ENCODE measurements at places on chromosomes 5 and 9.

DNA sequence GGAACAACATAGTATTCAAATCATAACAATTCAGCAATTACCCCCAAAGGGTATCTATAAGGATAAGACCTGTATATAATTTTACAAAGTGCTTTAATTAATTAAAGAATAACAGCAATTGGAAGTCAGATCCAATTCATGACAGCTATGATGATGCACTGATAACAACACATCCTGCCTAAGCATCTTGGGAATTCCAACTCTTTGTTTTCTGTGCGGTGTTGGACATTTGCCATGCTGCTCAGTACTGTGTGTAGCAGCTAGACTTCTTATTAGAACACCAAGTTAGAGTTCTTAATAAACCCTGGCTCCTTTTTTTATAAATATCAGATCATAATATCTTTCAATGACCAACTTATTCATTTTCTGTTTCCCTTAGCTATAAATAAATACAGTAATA, 209.0 kb downstream of the SEC61B start:
- DNase-seq: no peak

GRCh38 chr5:95984287-95984938, 22.8 kb upstream of the ELL2 start:
- no peak for DNase-seq

DNA sequence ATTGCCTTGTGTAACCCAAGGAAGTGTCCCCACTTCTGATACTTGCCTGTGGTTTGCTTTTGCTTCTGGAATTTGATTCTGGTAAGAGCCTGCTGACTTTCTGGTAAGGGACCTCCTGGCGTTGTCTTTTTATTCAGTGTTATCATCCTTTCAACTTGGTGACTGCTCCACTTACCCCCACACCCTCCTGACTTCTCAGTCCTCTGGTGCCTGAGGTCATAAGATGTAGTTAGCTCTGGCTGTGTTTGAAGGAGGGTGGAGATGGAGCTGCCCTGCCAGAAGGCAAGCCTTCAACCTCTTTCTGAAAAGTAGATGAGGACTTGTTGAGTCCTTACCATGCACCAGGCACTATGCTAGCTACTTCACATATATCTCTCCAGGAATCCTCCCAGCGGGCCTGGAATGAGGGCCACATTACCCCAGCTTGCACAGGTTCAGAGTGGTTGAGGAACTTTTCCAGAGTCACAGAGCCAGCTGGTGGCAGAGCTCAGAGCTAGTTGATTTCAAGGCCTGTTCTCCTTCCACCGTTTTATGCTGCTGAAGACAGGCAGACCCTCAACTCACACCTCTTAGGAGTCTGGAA, 45.2 kb upstream of the PITX1 start:
- no peak for DNase-seq

- no peak for DNase-seq
Measured at GRCh38 chr5:157689942-157690689, 18.8 kb downstream of the C5orf52 start.

DNA sequence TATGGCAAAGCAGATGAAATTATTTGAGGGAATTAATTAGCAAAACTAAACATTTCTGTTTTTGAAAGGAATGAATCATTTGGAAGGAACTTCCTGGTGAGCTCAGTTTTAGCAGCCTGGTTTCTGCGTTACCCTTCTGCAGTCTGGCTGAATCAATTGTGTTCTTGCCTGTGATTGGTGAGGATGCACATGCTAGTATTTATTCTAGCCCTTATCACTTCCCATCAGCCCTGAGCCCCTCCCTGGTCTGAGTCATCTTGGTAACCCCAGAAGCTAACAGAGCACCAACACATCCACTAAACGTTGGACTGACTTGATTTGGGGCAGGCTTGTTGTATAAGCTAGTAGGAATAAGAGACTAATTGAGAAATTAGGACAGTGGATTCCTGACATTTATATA, 6.6 kb downstream of the TJP2 start:
- DNase-seq: no peak

- DNase-seq: no peak
Measured at GRCh38 chr5:108798513-108799265, 51.0 kb downstream of the FER start.

DNA sequence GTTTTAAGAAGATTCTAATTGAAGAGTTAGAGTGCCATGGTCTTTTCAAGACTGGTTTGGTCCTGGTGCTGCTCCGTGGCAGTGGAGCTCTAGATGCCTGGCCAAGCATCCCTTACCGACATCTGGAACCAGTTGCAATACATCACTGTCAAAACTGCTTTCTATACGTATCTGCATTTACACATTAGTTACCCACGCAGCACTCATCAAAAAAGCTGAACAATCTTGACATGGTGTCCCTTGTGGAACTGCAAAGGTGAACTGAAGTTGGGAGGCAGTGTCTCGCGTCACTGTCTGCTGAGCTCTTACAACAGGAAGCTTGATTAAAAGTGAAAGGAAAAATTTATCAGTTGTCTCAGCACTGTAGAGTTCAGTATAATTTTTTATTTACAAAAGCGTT, 82.6 kb downstream of the PBX3 start:
- DNase-seq: peak; percentile 15

DNA sequence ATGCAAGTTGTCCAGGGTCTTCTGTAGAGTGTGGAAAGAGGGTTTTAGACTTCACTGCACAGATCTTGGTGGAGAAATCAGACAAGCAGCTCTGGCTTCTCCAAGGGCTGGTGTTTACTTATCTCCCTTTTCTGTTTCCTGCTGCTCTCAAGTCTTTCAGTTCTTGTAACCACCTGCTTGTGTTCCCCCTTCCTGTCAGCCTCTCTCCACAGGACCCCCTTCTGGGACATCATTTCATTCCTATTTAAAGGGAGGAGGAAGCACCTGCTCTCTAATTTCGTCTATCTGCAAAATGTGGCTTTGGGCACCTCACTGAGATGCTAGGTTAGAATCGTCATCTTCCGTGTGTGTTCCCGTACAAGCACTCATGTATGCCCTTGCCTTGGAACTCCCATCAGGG, 636.2 kb downstream of the MTRR start:
- DNase-seq: no peak

GRCh38 chr5:111135946-111136345, 43.8 kb downstream of the WDR36 start:
- DNase-seq: no peak

DNA sequence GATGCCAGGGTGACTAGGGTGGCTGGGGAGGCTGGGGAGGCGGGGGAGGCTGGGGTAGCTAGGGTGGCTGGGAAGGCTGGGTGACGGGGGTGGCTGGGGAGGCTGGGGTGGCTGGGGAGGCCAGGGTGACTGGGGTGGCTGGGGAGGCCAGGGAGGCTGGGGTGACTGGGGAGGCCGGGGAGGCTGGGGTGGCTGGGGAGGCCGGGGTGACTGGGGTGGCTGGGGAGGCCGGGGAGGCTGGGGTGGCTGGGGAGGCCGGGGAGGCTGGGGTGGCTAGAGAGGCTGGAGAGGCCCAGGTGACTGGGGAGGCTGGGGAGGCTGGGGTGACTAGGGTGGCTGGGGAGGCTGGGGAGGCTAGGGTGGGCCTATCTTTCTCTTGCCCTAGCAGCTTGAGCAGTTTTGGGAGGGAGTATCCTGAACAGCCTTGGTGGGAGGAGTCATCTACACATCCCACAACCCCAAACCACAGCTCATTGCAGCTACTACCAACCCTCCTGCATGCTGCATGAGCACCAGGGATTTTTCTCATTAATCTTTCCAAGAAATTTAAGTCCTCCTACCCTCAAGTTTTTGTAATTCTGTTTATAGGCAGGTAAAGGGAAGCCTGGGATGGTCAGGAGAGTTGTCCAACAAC, 203.2 kb upstream of the IRX1 start:
- DNase-seq: no peak

DNA sequence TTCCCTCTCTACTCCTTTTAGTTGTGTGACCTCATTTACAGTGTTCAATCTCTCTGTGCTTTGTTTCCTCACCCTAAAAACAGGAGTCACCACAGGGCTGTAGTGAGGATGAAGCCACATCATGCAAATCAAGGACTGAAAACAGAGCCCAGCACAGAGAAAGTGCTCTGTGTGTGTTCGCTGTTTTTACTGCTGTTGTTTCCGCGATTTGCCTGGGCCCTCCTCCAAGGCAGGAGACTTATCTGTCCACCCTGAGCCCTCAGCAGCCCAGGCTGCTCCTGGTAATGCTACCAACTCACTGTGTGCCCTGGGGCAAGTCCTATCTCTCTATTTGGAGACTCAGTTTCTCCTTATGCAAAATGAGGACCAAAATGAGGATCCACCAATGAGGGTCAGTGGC, 87.2 kb upstream of the NEURL1B start:
- no peak for DNase-seq

GRCh38 chr5:152058267-152058666, 133.6 kb upstream of the GLRA1 start:
- DNase-seq: no peak

GRCh38 chr9:2023532-2023931, 8.4 kb downstream of the SMARCA2 start:
- DNase-seq: no peak

GRCh38 chr5:107514305-107514704, 156.4 kb downstream of the EFNA5 start:
- no peak for DNase-seq

DNA sequence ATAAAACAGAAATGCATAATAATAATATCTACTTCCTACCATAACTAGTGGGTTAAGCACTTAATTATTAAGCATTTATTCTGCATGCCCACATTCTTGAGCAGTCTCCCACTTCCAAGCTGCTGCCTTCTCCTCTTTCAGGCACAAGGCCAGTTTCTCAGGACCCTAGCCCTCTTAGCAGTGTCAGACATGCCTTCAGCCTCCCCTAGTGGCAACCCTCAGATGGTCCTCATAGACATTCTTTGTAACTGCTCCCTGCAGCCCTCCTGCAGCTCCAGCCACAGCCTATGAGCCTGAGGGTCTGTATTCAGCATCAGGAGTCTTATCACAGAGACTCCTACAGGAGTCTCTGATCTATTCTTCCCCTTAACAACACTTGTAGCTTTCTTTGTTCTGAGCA, 3.9 kb downstream of the IL9 start:
- no peak for DNase-seq

DNA sequence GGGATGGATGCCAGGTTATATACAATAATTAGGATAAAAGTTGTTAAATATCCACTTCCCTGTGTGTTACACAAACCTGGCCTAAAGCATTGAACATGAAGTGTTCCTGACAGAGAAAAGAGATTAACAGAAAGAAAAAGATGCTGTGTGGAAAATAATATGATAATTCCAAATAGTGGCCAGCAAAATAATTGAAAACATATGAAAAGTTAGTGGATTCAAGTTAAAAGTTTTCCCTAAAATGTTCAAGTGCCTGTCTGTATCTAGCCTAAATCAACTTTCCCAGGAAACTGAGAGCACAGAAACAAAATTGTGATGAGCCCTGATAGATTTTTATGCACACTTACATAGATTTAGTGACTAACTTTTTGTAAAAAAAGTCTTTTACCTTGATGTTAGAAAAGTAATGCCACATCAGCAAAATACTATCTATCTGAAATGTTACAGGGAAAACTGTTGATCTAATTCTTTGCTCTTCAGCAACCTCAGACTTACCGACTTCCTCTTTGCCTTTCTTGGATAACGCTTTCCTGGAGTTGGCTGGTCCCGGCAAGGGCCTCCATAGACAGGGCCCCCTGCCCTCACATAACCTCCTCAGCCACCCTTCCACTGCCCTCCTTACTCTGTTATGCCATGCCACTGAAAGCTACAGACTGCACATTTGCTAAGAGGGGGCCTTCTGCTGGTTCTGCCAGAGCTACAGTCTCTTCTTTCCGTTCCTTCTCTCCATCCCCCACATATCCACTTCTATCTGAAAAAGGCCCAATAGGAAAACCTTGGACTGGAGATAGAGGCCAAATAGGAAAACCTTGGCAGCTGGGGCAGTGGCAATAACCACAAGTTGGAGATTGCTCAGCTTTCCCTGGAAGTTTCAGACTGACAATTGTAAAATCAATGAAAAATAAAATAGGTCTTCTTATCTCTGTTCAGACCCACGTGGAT, 44.4 kb downstream of the ZNF474 start:
- no peak for DNase-seq

- DNase-seq: no peak
Measured at GRCh38 chr9:97975376-97975775, 7.8 kb upstream of the ANP32B start.

GRCh38 chr5:68240202-68240601, 24.6 kb downstream of the PIK3R1 start:
- DNase-seq: no peak

DNA sequence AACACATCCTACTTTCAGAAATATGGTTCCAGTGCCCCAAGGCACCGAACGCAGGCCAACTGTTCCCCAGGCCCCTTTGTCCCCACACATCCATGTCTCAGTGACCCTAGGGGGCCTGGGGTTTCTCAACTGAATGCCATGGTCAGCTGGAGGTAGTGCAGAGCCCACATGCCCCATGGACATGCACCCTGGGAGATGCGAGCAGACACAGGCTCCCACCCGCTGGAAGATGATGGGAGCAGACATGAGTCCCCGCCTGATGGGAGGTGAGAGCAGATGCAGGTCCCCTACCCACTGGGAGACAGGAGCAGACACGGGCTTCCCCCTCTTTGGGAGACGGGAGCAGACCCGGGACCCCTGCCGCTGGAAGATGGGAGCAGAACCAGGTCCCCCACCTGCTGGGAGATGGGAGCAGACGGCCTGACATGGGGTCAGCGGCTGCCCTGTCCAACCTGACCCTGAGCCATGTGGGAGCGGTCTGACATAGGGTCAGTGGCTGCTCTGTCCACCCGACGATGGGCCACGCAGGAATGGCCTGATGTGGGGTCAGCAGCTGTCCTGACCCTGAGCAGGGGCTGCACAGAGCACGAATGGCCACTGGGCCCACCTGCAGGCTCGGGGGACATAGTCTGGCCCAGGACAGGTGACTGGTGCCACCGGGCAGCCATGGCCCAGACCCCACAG, 18.4 kb downstream of the ZDHHC11B start:
- no peak for DNase-seq

GRCh38 chr5:174910245-174910737, 185.9 kb downstream of the MSX2 start:
- DNase-seq: peak; percentile 2

DNA sequence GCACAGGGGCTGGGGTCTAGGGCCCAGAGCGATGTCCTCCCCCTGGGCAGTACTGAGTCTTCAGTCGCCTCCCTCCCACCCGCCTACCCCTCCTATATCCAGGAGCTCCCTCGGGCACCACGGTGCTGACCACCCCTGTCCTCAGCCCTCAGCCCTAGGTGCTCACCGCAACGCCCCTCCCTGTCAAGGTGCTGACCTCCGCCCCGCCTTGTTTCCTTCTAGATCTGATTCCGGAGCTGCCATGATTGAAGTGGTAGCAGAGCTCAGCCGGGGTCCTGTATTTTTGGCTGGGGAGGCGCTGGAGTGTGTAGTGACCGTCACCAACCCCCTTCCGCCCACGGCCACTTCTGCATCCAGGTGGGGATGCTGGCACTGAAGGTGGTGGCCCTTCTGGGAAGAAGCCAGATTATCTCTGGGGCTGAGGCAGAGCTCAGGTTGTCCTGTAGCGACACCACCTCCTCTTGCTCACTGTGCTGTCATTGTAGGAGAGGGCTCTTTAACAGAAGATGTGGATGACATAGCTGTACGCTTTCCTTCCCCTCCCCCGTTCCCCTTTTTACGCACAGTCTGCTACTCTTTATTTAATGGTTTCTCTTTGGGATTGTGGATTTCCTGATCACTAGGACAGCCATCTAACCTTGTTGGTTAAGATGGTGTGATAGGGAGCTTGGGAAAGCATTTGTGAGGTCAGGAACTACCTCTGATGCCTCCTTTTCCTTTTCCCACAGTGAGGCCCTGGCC, 598 bp downstream of the RGP1 start:
- peak; percentile 23 for DNase-seq
